ENCODE measurements at places on chromosomes 1 and 21.

DNA sequence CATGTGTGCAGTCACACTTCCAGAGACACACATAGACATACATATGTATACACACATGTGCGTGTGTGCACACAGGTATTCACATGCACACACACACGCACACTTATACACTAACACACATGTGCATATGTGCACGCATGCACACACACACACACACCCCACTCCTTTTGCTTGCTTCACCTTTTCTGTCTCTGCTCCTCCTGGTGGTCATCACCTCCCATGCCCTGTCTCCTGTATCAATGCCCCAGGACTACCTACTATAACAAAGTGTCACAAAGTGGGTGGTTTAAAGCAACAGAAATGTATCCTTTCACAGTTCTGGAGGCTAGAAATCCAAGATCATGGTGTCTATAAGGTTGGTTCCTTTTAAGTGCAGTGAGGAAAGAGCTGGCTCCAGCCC is 27.4 kb downstream of the ETS2 start:
- DNase-seq: no peak

- DNase-seq: no peak
These were observed 21.3 kb downstream of the UBASH3A start for GRCh38 chr21:42424914-42425541.

DNA sequence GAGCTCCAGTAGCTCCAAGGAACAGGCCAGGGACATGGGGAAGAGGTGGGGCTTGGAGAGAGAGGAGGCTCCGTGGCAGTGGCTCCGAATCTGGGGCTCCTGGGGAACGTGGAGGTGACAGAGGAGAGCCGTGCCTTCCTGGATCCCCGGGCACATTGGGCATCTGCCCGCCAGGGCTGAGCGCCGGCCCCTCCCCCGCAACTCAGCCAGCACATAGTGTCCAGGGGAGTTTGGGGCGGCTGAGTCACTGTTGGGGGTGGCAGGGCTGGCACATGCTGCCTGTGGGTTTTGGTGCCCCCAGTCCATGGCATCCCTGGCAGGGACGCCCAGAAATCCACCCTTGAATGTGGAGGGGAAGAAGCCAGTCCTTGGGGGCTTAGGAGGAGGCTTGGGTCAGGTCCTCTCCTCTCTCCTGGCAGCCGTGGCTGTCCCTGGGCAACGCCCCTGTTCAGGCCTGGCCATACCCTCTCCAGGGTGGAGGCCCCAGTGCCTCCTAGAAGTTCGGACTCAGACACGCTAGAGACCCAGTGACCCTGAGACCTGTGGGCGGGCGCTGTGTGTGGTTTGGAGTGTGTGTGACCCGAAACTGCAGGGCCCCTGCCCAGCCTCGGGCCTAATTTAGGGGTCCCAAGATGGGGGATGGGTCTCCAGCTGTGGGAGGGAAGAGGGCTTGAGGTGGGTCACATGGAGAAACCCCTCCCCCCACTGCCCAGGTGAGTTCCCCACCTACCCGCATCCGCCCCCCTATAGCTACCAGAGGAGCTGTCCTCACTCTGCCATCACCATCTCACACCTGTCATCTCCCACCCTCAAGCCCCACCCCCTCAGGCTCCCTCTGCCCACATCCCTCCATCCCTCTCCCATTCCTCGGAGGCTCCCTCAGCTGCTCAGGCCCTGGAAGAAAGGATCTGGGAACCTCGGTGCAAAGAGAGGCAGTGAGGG is 1.6 kb downstream of the HSPB7 start:
- no peak for DNase-seq

- DNase-seq: no peak
These were observed 100.3 kb downstream of the ATG4C start for GRCh38 chr1:62884156-62884740.

GRCh38 chr21:44701541-44701940 is 4.6 kb downstream of the KRTAP10-12 start:
- no peak for DNase-seq

DNA sequence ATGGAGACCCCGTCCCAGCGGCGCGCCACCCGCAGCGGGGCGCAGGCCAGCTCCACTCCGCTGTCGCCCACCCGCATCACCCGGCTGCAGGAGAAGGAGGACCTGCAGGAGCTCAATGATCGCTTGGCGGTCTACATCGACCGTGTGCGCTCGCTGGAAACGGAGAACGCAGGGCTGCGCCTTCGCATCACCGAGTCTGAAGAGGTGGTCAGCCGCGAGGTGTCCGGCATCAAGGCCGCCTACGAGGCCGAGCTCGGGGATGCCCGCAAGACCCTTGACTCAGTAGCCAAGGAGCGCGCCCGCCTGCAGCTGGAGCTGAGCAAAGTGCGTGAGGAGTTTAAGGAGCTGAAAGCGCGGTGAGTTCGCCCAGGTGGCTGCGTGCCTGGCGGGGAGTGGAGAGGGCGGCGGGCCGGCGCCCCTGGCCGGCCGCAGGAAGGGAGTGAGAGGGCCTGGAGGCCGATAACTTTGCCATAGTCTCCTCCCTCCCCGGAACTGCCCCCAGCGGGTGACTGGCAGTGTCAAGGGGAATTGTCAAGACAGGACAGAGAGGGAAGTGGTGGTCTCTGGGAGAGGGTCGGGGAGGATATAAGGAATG is 505 bp downstream of the LMNA start:
- DNase-seq: no peak

DNA sequence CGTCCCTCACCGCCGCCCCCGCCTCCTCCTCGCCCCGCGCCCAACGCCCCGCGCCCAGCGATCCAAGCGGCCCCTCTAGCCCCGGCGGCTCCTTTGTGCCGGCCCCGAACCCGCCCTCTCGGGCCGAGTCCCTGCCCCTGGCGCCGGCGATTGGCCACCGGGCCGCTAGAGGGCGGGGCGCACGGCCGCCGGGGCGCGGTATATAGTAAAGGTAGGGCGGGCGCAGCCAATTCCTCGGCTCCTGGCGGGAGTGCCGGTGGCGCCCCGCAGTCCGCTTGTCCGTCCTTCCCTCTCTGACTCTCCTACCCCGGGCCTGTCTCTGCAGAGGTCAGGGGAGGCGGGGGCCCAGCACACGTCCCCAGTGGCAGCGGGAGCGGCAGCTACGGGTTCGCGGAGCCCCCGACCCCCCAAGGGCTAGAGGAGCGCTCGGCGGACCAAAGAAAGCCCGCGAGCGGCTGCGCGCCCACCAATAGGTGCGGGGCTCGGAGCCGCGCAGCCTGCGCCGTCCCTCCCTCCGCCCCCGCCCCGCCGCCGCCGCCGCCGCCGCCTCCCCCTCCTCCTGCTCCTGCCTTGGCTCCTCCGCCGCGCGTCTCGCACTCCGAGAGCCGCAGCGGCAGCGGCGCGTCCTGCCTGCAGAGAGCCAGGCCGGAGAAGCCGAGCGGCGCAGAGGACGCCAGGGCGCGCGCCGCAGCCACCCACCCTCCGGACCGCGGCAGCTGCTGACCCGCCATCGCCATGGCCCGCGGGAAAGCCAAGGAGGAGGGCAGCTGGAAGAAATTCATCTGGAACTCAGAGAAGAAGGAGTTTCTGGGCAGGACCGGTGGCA is at the start of gene ATP1B1:
ATP1B1 (plus strand) TSS at position 596 of the 826 bp plus-strand sequence; CDS start at position 736, 140 bp downstream.
- peak; percentile 61 for DNase-seq

- no peak for DNase-seq
These were observed 31.3 kb downstream of the MAST2 start for GRCh38 chr1:45834689-45835088.

GRCh38 chr1:29711582-29712283 is 475.4 kb downstream of the PTPRU start:
- peak; percentile 47 for DNase-seq

DNA sequence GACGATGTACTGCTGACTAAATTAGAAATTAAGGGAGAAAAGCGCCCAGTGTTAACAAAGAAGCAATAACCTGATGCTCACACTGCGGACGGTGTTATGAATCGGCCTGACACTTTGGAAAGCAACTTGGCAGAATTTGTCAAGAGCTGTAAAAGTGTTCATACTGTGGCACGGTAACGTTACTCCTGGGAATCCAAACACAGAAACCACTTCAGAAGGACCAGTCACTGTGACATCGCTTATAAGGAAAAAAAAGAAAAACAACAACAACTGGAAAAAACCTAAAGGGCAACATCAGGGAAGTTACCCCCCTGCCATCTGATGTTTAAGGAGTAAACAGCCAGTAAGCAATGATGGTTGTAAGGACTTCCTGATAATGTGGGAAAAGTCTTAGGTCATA is 27.7 kb downstream of the CAPZB start:
- no peak for DNase-seq

All from CD14-positive monocyte (primary cell).